Stimulated activated CD4-positive, alpha-beta T cell treated with anti-CD3 and anti-CD28 coated beads, Interleukin-15, amount 100 ng/mL, for 48 hours (primary cell): ENCODE measurements at places on chromosomes 7 and 10.

- DNase-seq = no peak
Observed at GRCh38 chr10:48390933-48391845, 84.7 kb downstream of the MAPK8 start.

DNA sequence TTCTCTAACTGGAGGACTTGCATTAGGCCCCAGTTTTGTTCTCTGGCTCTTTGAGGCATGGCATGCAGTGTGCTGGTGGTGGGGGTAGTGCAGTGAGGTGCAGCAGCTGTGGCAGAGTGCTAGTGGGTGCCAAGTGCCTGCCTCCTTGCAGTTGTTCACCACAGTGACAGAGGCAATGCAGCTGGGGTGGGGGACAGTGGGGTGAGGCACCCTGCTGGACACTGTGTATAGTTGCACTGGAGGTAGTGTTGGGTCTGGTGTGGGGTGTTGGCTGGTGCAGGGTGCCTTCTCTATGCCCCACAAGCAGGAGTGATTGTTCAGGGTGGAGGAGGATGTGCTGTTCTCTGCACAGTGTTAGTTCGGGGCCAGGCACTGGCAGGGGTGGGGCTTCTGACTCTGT is 21.7 kb upstream of the KEL start:
- no peak for DNase-seq

DNA sequence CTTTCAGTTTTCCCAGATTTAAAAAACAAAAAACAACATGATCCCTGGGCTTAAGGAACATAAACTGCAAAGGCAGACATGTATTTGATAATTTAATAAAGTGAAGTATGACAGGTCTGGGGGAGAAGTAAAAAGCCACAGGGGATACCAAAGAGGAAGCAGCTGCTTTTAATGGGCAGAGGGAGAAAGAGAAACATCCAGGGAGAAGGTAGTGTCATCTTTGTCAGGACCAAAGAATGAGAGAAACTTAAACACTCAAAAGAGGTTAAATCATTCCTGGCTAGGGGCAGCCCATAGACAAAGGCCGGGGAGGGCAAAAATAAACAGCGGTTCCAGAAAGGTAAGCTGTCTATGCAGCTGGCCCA is 94.5 kb downstream of the GRB10 start:
- DNase-seq = no peak

DNA sequence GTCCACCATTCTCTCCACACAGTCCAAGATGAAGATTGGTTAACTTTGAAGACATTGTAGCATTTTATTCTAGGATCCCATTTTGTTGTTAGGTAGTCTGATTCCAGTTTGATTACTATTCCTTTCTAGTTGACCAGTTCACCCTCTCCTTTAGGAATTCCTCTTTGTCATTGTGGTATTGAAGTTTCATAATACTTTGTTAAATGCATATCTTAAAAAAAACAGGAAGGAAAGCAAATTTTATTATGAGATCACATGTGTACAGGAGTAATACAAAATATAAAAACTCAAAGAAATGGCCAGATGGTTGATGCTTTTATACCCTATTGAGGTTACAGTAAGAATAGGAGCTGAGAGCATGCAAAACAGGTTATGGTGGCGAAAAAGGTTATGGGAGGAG is 15.5 kb upstream of the SEMA3C start:
- DNase-seq = no peak

- no peak for DNase-seq
Observed at GRCh38 chr10:129101232-129101980, 365.6 kb upstream of the MGMT start.

DNA sequence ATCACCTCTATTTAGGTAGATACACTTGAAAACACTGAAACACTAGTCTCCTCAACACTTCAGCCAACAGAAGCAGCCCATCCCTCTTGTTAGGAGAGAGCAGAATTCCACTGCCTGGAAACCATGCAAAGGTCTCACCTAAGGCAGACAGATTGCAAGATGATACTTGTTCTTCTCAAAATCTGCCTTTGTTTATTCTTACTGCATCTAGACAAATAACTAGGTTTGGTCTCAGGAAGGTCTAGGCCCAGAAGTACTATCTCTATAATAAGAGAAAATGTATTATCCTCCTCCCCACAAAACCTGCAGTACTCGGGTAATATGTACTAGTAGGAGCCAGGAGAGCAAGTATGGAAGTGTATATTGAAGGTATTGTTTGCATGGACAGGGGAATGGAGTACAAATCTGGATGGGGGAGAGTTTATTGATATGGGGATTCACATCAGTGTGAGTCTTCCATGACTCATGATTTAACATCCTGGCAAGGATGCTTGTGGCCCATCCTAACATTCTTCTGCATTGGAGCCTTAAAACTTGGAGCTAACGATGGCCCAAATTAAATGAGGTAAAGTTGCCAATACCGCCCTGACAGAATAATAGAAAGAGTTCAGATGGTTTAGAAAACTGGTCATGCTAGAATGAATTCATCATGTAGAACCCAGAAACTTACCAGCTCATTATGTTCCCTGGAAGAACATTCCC is 109.2 kb downstream of the EPC1 start:
- no peak for DNase-seq

DNA sequence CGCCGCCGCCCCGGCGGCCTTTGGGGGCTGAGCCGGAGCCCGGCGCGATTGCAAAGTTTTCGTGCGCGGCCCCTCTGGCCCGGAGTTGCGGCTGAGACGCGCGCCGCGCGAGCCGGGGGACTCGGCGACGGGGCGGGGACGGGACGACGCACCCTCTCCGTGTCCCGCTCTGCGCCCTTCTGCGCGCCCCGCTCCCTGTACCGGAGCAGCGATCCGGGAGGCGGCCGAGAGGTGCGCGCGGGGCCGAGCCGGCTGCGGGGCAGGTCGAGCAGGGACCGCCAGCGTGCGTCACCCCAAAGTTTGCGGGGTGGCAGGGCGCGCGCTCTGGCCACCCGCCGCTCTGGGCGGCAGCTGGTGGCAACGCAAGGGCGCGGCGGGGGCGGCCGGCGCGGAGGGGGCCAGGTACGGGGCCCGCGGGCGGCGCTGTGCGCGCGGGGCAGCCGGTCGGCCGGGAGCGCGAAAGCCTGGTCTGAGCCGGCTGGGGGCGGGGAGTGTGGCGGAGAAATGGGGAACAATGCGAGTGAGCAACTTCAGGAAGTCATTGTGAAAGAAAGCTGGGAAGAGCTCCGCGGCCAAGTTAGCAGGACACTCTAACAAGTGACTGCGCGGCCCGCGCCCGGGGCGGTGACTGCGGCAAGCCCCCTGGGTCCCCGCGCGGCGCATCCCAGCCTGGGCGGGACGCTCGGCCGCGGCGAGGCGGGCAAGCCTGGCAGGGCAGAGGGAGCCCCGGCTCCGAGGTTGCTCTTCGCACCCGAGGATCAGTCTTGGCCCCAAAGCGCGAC is at the start of gene IKZF1:
IKZF1 (plus strand) TSS at position 588 of the 782 bp plus-strand sequence. CDS start 14,346 bp downstream, outside the sequence.
- DNase-seq = no peak

DNA sequence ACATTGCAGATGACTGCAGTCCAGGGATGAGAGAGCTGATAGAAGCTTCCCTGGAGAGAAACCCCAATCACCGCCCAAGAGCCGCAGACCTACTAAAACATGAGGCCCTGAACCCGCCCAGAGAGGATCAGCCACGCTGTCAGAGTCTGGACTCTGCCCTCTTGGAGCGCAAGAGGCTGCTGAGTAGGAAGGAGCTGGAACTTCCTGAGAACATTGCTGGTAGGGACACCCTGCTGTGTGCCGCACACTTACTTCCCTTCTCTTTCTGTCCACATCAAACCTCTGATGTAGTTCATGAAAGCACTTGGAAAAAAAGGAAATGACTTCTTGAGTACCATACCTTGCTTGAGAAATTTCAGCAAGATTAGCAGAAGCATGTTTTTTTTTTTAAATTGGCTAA is 25.3 kb downstream of the MAP3K8 start:
- no peak for DNase-seq

DNA sequence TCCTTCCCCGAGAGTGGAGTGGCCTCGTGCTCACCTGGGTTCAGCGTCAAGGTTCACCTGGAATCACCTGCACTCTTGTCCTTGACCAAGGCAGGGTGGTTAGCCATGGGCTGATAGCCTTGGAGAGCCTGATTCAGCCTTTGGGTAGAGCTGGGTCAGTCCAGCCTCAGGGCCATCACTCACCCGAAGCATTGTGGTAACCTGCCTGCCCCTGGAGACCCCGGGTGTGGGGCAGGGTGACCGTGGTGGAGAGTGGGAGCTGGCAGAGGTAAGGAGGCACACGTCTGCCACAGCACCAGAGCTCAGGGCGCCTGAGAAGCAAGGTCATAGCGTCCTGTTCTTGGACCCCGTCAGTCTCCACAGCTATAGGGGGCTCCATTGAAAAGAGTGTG is 27.8 kb upstream of the WDFY4 start:
- no peak for DNase-seq

GRCh38 chr7:53358269-53358668 is 322.8 kb downstream of the POM121L12 start:
- no peak for DNase-seq

DNA sequence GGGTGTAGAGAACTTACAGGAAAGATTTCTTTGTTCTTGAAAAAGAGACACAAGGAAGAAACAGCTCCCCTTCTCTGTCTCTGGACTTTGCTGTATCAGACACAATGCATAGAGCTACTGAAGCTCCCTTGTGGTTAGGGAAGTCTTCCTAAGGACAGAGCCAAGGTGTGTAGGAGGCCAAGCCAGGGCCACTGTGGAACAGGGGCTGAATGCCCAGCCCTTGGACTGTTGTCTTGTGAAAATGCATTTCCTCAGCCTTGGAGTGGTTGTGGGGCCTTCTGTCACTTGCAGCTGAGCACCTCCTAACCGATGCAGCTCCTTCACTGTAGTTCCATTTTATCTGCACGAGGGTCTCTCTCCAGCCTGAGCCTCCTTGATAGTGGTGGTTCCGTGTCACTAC is 353.4 kb downstream of the CCSER2 start:
- DNase-seq = no peak

- DNase-seq = no peak
Observed at GRCh38 chr10:28359334-28359733, 56.5 kb upstream of the MPP7 start.

GRCh38 chr7:93894426-93894825 is 3.9 kb upstream of the TFPI2 start:
- DNase-seq = no peak

- DNase-seq = no peak
Observed at GRCh38 chr7:43076606-43077005, 35.8 kb upstream of the HECW1 start.

GRCh38 chr10:21526860-21527597 is 1.5 kb upstream of the SKIDA1 start:
- no peak for DNase-seq

DNA sequence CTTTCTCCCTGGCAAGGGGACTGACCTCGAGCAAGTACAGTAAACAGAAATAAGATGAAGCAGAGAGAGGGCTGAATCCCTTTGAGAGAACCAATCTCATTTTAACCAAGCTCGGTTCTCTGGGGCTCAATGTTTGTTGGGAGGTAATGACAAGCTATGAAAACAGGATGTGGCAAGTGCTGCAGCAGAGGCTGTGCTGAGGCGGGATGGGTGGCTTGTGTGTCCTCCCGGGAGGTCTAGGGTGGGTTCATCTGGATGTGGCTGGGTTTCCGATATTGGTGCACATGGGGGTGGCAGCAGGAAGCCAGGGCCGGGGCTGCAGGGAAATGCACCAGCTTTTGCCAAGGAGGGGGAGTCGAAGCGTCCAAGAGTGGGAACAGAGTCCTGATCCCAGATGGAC is 84.5 kb downstream of the AOAH start:
- DNase-seq = no peak

DNA sequence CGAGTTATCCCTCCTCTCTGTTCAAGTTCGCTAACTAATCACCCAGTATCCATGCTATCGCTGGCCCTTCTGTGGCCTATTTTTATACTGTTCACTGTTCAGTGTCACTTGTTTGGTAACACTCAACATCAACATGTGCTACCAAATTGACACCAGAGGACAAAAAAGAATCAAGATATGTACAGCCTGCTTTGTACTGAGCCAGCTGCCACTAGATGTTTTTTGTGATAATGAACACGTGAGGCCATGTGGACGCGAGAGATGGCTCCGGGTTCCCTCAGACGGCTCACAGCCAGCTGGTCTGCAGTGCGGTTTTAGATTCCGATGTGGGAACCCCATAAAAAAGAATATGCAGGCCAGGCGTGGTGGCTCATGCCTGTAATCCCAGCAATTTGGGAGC is 21.2 kb downstream of the CAV1 start:
- no peak for DNase-seq

DNA sequence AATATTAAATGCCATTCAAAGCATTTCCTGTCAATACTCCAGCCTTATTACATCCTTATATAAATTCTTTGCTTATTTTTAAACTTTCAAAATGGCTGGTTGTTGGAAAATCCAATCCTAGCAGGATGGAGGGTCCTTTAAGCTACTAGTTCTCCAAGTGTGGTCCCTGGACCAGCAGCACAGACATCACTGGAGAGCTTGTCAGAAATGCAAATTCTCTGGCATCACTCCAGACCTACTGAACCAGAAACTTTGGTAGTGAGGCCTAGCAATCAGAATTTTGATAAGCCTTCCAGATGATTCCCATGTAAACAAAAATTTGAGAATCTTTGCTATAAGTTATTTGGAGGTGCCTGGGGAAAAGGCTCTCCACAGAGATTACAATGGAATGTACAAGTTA is 43.8 kb downstream of the CALCR start:
- DNase-seq = no peak

GRCh38 chr7:90433221-90433620 is 30.0 kb downstream of the CLDN12 start:
- DNase-seq = no peak

DNA sequence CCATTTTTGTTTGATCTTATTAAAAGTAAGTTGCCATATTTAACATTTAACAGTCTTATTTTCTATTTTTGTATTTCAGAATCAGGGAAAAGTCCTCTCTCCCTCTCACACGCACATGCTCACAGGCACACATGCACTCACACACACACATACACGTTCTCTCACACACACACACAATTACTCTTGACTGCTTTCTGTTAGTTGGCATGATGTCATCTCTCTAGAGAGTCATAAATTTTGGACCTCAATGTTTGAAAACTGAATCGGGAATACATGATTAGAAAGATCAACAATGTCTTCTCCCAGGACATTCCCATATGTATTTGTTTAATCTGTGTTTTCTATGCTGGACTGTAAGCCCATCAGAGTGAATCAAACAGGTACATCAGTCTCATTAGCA is 165.7 kb upstream of the AHR start:
- no peak for DNase-seq

- DNase-seq = no peak
Observed at GRCh38 chr10:112456533-112456932, 9.5 kb downstream of the VTI1A start.

DNA sequence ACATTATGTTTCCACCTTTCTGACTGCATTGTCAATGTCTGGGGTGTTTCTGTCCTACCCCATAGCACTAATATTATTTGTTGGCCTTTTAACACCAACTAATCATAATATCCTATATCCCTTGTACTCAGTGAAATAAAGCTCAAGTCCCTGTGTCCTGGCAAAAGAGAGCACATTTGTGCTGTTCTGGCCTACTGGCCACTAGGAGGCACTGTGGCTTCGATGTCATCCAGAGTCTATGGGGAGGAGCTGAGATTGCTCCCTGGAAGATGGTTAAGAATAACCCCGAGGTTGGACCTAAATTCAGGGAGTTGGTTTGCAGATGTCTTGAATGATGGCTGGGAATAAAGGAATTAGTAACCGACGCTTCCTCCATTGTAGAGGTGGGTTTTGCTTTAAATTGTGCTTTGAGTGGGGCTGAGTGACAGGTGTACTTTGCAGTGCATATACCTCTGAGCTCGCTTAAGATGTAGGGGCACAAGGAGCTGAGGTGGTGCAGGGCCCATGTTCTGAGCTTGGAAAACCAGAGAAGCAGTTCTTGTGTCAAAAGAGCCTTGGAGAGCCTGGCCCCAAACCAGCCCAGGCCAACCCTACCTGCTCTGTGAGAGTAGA is 191.2 kb upstream of the PRSS1 start:
- DNase-seq = peak; percentile 31
